ENCODE measurements at places on chromosomes 1 and 21.
A peak's percentile ranks its signal among the peaks of the same experiment; 100 is the strongest.

DNA sequence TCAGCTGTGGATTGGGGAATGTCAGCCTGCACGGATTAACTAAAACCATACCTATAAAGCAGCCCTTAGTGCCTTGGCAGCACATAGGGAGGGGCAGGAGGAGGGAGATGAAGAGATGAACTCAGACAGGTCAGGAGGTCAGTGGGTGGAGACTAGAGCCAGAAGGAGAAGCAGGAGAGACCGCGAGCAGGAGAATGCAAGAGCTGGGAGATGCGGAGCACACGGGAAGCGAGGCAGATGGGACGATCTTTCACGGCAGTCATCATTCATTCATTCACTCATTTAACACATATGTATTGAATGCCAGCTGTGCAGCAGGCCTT lies 41.9 kb downstream of the NEK2 start:
- no peak for DNase-seq

DNA sequence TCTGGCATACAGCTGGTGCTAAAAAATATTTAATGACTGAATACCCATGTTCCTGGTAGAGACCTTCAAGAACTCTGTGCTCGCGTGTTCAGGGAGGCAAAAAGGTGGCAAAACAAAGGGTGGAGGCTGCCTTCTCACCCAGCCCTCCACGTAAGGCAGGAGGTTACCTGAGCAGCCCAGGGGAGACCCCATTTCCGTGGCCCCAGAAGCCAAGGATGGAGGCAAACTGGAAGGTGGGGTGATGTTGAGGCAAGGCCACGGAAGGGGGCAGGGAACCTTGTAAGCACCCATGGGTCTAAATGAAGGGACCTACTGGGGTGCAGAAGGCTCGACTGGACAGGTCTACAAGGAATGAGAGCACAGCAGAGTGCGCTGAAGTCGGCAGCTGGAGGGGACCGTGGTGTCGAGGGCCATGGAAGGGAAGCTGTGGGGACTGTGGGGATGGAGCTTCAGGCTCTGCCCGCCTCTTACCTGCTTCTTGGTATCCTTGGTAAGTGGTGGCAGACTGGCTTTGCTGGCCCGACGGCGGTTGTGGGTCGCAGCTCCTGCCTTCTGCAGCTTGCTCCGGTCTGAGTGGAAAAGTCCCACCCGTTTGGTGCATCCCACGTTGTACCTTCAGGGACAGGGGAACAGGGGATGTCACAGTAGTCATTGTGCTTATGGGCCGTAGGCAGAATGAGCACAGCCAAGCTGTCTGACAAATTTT lies 8.9 kb upstream of the A3GALT2 start:
- no peak for DNase-seq

DNA sequence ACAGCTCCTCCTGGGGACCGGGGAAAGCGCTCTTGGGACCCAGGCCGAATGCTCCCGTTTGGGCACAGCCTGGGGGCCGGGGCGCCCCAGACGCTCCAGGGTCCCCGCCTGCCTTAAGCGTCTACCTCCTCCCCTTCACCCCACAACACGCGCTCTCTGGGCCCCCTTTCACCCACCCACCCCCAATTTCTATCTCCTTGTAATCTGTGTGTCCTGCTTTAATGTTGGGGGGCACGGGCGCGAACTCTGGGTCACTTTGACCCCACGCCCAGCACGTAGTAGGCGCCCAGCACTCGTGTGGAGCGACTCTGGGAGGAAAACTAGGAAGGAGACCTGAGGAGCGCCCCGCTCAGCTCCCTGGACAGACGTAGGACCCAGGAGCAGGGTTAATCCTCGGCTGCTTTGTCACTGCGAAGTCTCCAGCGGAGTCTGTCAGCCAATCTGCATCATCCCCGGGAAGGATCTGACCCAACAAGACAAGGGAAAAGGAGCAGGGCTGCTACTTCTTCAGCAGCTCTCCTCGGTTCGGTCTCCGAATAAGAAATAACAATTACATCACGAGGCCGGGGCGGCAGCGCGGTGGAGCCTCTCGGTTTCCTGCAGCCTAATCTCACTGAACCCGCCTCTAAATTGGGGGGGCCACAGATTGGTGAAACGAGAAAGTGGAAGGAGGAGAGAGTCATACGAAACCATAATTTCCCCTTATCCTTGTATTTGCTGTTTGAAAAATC lies 757 bp upstream of the NRIP1 start:
- peak; percentile 61 for DNase-seq

- DNase-seq: no peak
Measured at GRCh38 chr1:160093624-160094290, 4.7 kb downstream of the IGSF8 start.

GRCh38 chr1:117652421-117652820 lies 46.6 kb downstream of the TENT5C start:
- no peak for DNase-seq

DNA sequence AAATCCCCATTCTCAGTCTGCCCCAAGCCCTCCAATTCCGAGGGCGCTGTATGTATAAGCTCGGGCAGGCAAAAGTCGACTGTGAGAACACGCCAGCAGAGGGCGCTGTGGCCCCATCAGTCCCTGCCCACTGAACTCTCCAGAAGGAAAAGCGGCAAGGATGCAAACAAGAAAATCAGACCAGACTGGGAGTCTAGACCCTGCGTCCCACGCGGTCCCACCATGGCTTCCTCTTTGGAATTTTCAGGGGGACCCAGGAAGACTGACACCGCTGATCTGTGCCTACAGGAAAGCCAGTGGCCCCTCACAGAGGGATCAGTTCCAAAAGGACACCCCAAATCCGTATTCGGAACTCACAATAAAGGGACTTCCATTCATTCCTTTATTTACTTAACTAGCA lies 19.5 kb downstream of the TEX35 start:
- DNase-seq: peak; percentile 49

DNA sequence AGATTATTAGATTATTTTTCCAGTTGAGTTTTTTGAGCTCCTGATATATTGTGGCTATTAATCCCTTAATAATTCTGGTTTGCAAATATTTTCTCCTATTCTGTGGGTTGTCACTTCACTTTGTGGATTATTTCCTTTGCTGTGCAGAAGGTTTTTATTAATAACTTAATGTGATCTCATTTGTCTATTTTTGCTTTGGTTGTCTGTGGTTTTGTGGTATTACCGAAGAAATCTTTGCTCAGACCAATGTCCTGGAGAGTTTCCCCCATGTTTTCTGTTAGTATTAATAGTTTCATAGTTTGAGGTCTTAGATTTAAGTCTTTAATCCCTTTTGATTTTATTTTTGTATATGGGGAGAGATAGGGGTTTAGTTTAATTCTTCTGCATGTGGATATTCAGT lies 7.1 kb upstream of the TBX19 start:
- DNase-seq: no peak

GRCh38 chr1:206738370-206739366 lies 31.9 kb upstream of the IL19 start:
- no peak for DNase-seq

DNA sequence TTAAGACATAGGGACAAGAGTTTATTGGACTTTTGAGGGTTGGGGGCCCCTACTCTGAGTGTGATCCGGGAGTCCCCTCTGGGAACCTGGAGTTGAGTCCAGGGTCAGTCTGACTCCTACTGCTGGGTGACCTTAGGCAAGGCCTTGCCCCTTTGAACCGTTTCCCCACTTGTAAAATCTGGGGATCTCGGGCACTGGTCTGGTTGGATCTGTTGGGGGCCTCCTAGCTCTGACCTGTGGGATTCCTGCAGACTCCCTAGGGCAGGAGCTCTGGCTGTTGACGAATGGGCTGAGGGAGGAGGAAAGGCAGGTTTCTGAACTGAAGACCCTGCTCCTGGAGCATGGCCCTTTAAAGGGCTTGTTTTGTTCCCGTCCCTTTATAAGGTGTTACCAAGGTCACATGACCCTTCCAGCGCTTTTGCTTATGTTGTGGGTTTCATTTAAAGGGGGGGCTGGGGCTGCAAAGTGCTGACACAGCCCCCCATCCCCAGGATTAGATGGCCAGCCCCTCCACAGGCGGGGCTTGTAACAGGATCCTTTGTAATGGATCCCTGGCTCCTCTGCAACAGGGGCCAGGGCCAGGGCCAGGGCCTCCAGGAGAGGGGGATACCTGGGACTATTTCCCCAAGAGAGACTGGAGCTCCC lies 50.7 kb downstream of the YARS1 start:
- DNase-seq: no peak

- DNase-seq: no peak
Measured at GRCh38 chr1:46717654-46718053, 1.3 kb downstream of the EFCAB14 start.

GRCh38 chr1:236681219-236681618 lies 5.1 kb upstream of the ACTN2 start:
- no peak for DNase-seq

GRCh38 chr1:244242446-244242845 lies 191.4 kb downstream of the ZBTB18 start:
- no peak for DNase-seq

- DNase-seq: no peak
Measured at GRCh38 chr1:226761322-226761721, 22.2 kb upstream of the ITPKB start.

- peak; percentile 6 for DNase-seq
Measured at GRCh38 chr1:200488375-200489165, 78.7 kb upstream of the ZNF281 start.

- DNase-seq: no peak
Measured at GRCh38 chr1:232049335-232049734, 422.7 kb downstream of the DISC1 start.

DNA sequence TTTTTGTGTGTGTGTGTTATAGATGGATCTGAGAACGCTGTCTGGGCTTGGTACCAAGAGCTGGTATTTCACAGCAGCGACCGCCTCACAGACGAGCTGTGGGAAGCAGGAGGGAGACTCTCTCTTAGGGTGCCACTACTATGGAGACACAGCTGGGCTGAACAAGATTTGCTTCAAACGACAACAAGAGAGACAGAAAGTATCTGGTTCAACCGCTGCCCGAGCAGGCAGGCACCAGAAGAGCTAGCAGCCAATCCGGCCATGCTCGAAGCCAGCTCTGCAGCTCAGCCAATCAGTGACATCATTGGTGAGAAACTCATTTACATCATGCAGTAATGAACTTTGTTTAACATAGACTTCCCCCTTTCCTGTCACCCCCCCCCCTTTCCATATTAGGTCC lies 341.3 kb downstream of the USP25 start:
- DNase-seq: no peak

DNA sequence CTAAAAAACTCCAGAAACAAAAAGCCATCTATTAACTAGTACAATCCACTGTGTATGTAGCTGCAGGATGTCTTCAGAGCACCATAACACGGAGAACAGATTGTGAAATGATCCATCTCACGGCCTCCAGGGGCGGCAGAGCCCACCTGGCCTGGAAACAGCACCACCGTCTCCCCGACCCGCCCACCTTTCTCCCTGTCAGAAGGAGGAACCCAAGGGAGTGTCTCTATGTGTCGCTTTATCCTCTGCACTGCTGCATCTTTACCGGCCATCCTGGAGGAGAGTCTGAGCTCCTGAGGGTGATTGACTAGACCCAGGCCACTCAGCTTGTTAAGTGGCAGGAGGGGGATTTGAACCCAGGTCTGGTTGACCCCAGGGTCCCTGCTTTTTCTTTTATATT lies 405.0 kb downstream of the MATN1 start:
- no peak for DNase-seq

DNA sequence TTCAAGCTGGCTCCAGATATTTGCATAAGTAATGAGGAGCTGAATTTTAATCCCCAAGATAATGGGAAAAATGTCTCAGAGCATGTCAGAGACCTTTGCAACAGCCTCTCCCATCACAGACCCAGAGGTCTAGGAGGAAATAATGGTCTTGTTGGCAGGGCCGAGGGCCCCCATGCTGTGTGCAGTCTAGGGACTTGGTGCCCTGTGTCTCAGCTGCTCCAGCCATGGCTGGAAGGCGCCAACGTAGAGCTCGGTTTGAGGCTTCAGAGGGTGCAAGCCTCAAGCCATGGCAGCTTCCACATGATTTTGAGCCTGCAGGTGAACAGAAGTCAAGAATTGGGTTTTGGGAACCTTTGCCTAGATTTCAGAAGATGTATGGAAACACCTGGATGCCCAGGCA lies 134.7 kb downstream of the LYPLAL1 start:
- no peak for DNase-seq

DNA sequence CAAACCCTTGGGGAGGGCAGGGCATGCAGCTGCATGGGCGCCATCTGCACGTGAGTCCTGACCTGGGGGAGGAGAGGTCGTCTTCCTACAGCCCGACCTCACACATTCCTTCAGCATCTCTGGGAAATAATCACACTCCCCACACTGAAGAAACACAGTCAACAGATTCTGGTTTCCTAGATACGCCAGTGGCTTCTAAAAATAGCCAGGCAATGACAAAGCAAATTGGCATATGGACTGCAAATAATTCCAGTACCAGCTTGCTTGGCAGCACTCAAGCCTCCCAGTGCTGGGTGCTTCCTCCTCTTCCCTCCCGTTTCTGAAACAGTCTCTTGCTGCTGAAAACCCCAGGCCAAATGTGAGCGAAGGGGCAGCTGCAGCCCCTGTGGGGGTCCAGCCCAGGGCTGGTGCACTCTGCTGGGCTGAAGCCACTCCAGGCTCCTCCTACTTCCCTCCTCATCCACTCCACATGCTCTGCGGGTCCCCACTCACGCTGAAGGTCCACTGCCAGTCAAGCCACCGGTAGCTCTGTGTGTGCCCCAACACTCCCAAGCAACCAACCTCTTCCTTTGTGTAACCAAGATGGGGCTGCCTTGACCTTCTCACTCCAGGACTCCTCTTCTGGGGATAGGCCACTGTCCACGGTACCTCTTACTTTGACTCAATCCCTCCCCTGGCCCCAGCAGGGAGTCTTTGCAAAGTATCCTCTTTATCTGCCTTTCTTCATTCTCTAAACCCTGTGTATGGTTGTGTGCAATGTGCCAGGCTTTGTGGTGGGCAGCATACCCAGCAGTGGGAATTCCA lies 69.0 kb downstream of the KCND3 start:
- DNase-seq: no peak

DNA sequence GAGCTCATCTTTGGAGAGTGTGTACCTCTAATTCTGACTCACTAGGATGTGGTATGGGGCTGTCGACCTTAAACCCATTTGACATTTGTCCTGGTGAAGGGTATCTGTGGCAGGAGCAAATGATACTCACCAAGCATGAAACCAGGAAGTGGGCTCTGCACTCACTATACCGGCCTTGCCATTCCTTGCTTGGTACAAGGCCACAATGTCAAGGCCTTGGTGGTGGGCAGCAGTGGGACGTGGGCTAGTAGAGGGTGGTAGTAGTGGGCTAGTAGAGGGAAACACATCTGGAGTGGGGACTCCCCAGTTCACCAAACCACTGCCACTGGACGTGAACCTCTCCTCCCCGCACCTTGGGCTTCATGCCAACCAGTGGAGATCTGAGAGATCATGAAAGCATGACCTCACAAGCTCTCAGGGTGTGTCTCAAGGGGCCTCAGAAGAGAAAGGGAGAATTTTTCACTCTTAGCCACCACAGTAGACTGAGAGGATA lies 11.5 kb downstream of the TNFSF4 start:
- DNase-seq: no peak

- no peak for DNase-seq
Measured at GRCh38 chr1:63663873-63664272, 70.7 kb downstream of the PGM1 start.

- DNase-seq: no peak
Measured at GRCh38 chr1:165444897-165445370, at the start of gene RXRG. Gene RXRG, minus strand, starts transcription at chr1:165445126. Its CDS starts 233 bp downstream, at chr1:165444893.

DNA sequence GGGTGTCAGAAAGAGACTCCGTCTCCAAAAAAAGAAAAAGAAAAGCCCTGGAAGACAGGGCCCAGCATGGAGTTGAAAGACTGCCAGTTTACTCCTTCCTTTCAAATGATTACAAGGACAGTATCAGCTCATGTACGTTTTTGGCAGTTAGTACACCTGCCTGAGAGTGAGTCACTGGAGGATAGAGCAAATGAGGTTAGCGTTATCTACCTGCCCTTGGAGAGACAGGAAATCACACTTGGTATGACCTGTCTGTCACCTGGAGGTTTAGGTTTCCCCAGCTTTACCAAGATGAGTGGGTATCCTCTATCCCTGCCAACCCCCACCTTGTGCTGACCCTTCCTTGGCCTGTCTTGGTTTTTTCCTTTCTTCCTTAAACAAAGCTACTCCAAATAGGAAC lies 96.8 kb upstream of the BMP8A start:
- DNase-seq: no peak
